ENCODE measurements at places on chromosomes 13 and 19.

DNA sequence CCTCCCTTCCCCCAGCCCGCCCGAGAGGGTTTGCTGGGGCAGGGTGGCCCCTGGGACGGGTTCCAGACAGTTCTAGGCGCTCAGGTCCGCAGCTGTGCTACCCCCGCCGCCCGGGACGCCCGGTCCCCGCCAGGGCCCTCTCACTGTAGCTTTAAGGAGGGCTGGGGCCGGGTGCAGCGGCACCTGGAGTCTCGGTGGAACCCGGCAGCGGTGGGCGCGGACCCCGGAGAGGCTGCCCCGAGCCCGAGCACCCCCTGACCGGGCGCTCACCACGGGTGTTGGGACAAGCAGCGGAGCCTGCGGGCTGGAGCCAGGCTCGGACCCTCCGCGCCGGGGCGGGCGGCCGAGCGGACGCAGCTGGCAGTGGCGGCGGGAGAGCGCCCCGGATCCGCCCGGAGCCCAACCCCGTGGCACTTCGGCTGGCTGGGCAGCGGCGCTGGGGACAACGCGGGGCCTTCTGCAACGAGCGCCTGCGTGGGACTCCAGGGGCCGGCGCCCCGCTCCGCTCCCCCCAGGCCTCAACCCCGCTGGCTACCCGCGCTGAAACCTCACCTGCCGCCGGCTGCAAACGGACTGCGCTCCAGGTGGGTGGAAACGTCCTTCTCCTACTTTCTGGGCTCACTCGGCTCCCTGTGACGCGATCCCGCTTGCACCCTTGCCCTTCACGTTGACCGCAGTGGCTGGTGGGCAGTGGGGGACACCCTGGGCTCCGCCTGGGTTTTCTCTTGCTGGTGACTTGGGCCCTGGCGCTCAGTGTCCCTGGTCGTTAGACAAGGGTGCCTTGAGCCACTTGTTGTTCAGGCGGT lies 81.1 kb downstream of the ZNF429 start:
- peak; percentile 23 for DNase-seq

- DNase-seq: no peak
Observed at GRCh38 chr13:39887387-39887786, 231.9 kb downstream of the COG6 start.

GRCh38 chr13:52749419-52749818 lies 9.8 kb upstream of the CNMD start:
- no peak for DNase-seq

- DNase-seq: no peak
Observed at GRCh38 chr13:104810242-104810641, 1725.2 kb downstream of the EFNB2 start.

DNA sequence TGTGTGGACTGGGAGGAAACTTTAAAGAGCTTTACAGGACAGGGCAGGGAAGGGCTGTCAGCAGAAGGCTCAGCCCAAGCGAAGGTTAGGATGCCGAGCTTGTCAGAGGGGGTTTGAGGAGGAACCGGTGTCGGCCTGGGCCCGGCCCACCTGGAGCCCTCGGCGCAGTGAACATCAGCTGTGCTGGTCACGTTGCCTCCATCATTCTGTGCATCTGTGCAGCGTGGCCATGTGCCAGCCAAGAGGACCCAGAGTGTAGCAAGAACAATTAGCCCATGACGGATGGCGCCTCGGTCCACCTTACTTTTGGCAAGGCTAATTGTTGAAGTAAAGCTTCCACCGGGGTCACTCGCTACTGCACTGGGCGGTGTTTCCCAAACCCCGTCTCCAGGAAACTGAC lies 161.4 kb downstream of the PTPRS start:
- no peak for DNase-seq

DNA sequence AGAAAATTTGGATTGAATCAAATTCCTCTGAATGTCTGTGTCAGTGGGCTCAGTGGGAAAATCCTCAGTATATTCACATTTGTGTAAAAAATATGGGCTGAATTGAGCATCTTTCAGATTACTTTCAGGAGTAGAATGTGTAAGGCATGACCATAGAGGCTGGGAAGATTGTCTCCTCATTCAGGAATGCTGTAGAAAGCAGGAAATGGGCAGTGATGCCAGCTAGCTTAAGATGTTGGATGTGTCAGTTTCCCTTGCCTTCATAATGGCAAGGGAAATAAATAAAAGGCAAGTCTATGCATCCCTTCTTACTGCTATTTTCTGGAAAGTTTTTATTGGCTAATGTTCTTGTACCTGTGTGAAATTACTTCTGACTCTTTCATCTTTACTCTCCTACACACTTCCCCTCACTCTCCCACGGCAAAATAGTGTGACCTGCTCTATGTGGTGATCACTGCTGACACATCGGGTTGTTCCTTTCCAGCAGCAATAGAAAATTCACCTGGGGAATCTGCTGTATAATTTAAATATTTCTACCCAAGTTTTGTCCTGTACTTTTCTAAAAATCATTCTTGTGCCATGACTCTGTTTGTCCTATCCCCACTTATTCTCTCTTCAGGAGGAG lies 103.2 kb downstream of the LMO7 start:
- DNase-seq: no peak

GRCh38 chr19:56116606-56117005 lies 4.5 kb downstream of the ZNF787 start:
- DNase-seq: no peak

- no peak for DNase-seq
Observed at GRCh38 chr19:39296906-39297305, 699 bp downstream of the IFNL1 start.

DNA sequence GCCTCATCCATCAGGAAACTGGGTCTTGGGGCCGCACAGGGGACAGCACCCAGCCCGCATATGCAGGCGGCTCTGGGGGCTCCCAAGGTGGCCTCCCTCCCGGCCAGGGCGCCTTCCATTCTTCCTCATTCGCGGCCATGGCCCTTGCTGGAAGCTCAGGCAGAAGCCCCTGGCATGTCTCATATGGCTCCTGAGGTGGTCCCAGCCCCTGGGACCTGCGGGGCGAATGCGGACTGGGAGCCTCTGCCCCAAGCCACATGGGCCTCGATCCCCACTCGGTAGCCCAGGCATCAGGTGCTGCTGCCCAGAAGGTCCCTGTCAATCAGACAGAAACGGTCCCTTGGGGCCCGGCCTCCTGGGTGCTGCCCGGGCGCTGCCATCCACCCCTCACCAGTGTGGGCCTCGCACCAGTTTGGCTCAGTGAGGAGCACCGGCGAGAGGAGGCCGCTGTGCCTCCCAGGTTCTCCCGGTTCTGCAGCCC lies 301.6 kb downstream of the TEX29 start:
- peak; percentile 35 for DNase-seq

- no peak for DNase-seq
Observed at GRCh38 chr13:110356362-110356761, 49.3 kb downstream of the COL4A2 start.

GRCh38 chr13:111116856-111117255 lies 1.7 kb downstream of the ARHGEF7 start:
- no peak for DNase-seq

DNA sequence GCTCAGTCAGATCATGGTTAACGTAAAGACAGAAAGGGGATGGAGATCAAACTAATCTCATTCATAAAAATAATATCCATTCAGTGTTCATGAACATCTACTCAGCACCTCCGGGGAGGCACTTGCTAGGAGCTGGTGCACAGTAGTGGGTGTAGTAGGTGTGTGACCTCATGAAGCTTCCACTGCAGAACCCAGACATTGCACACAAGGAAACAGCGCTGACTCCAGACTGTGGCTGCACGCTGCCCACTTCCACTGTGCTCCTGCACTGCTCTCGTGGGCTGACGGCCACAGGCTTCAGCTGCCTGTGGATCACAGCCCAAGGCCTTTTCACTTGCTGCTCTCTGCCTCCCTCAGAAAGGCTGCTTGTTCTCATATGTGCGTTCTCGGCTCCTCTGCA lies 214.4 kb upstream of the ZNF507 start:
- DNase-seq: no peak

DNA sequence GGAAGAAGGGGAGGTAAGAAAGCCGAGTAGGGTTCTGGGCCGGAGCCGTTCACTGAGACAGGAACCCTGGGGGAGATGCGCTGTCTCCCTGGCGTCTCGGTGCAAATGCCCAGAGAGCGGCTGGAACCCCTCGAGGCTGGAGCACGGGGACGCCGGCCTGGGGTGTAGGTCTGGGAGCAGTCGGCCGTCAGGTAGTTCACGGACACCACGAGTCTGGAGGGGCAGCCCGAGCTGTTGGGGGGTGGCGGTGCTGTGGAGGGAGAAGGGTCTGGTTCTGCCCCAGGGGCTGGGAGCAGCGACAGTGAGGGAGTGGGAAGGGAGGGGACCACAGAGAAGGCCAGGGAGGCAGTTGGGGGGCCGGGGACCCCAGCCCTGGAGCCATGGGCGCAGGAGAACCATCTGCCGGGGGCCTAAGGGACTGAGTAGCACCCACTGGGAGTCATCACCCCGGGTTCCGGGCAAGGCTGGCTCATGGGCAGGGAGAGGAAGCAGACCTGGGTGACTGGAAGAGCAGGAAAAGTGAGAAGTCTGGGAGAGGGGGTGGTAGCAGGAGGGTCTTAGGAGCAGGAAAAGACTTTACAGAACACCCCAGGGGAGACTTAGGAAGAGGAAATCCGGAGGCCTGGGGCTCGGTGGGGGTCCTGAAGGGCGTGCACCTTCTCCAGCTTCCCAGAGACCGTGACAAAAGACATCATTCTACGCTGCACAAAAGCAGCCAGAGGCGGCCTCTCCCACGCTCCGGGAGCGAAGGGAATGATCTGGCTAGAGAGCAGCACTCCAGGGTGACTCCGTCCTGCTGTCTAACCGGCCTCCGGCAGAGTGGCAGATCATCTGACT lies 173.1 kb upstream of the SOX1 start:
- DNase-seq: no peak

DNA sequence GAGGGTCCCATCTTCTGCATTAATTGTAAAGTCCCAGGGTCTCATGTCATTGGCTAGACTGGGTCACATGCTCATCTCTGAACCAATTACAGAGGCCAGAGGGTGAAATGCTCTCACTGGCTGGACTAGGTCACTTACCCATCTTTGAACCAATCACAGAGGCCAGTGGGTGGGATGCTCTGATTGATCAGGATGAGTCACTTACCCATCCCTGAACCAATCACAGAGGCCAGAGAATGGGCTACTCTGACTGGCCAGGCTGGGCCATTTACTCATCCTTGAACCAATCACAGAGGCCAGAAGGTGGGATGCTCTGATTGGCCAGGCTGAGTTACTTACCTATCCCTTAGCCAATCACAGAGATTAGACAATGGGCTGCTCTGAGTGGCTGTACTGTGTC lies 5.3 kb downstream of the MISP start:
- no peak for DNase-seq

- DNase-seq: no peak
Observed at GRCh38 chr13:64054321-64054720, 2638.7 kb upstream of the PCDH20 start.

DNA sequence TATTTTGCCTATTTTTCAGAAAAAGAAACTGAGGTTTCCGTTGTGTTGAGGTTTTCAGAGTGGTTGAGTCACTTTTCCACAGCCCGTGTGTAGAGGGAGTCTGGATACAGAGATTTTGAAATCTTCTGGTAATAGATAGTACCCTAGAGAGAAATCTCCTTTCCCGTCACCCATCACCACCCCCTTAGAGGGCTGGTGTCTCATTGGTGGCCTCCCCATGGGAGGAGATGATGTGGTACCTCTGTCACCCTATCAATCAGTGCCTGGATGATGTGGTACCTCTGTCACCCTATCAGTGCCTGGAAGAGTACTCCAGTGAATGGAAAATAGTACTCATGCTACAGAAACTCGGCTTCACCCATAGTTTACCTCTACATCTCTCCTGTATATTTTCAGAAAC lies 42.2 kb upstream of the SERP2 start:
- DNase-seq: no peak

- no peak for DNase-seq
Observed at GRCh38 chr13:47397739-47398138, 500.9 kb upstream of the HTR2A start.

GRCh38 chr19:33130433-33130832 lies 1.5 kb upstream of the WDR88 start:
- DNase-seq: no peak

DNA sequence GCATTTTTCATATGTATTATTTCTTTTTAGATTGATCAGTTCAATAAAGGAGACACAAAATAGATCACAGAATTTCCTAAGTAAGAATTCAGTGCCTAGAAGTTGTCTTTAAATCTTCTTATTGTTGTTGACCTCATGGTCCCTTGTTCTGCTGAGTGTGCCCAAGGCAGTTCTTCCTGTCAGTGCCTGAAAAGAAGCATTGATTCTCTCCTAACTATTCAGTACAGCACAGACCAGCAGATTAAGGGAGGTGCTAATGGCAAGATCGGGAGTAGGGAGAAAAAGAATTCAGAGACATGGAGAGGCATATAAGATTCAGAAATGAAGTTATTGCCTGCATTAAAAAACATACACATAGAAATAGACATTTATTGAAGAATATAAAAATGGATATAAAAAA lies 180.5 kb upstream of the PCDH9 start:
- DNase-seq: no peak

DNA sequence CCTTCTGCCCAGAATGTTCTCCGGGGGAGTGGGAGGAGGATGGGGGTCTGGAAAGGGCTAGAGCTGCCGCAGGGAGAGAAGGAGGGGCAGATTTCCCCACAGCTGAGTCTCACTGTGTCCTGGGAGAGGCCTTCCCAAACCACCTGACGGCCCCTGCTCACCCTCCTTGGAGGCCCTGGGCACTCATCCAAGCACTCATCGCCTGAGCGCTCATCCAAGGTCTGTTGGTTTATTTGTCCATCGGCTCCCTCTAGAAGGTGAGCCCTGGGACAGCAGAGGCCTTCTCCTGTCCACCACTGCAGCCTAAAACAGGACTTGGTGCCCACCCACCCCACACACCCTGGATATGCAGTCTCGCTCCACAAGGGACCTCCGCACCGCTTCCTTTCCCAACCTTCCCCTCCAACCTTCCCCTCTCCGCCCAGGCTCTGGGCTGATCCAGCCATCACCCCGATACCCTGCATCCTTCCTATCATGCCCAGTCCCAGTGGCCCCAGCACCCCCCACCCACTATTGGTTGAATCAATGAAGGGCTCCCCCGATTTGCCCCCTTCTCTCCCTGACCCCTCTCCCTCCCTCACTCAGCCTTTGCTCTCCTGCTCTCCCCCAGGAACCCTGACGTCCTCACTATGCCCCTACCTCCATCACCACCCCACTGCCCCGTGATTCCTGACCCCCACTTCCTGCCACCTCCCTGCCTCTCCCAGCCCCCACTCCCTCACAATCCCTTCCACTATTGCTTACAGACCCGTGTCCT lies 1.7 kb downstream of the UBXN6 start:
- DNase-seq: no peak

GRCh38 chr13:94305463-94305862 lies 174.0 kb downstream of the DCT start:
- DNase-seq: no peak

- DNase-seq: no peak
Observed at GRCh38 chr19:55593096-55593772, 6.1 kb downstream of the FIZ1 start.

GRCh38 chr19:50729894-50730293 lies 6.7 kb downstream of the CLEC11A start:
- no peak for DNase-seq

DNA sequence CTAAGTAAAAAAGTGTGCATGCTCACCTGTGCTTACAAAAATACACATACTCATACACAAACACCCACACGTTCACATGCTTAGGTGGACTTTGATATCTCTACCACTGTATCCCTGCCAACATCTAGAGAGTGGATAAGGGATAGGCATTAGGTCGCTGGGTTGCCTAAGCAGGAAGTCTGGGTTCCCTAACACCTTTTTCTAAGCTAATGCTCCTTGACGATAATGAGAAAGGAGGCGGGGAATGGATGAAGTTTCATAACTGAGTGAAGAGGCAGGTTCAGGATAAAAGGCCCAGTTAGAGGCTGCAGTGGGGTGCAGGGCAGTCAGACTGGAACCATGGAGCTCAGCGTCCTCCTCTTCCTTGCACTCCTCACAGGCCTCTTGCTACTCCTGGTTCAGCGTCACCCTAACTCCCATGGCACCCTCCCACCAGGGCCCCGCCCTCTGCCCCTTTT lies 41.9 kb upstream of the CYP2A7 start:
- peak; percentile 60 for DNase-seq
